Fibroblast of villous mesenchyme (primary cell): ENCODE measurements at places on chromosomes 1 and 21. TPM values are rescaled to one million over a fixed set of nuclear protein-coding genes. Genes with fewer than 3 reads are reported as not detected.

- peak; percentile 25 for DNase-seq
Observed at GRCh38 chr1:241518476-241519307, 863 bp downstream of the FH start.

GRCh38 chr1:207672522-207673130, 27.7 kb downstream of the CR1L start:
- DNase-seq: peak; percentile 61

DNA sequence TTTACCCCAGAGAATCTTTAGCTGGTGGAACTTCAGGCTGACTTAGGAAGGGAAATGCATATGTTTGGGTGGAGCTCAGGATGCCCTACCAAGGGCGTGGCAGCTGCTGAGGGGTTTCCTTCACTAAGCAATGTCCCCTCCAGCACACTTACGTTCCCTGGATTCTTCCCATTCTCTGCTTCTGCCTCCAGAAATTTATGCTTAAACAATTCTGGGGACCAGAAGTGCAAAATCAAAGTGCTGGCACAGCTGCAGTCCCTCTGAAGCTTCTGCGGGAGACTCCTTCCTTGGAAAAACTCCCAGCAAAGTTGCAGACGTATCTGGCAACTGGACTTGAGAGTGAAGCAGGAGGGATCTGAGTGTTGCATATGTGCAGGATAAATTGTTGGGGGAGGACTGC, 402.8 kb downstream of the PCP4 start:
- no peak for DNase-seq

GRCh38 chr1:91851130-91852010, 34.6 kb downstream of the TGFBR3 start:
- DNase-seq: peak; percentile 92

DNA sequence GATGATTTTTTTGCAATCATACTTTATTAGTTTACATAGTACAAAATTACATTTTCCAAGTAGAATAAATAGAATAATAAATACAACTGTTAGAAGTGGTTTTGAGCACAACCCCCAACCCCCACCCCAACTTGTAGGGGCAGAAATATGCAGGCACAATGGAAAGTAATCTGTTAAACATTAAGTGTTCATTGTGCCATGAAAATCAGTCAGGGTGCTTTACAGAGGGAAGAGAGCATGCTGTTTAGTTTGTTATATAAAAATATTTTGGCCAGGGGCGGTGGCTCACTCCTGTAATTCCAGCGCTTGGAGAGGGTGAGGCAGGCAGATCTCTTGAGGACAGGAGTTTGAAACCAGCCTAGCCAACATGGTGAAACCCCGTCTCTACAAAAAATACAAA, 2.6 kb downstream of the OR10T2 start:
- no peak for DNase-seq

DNA sequence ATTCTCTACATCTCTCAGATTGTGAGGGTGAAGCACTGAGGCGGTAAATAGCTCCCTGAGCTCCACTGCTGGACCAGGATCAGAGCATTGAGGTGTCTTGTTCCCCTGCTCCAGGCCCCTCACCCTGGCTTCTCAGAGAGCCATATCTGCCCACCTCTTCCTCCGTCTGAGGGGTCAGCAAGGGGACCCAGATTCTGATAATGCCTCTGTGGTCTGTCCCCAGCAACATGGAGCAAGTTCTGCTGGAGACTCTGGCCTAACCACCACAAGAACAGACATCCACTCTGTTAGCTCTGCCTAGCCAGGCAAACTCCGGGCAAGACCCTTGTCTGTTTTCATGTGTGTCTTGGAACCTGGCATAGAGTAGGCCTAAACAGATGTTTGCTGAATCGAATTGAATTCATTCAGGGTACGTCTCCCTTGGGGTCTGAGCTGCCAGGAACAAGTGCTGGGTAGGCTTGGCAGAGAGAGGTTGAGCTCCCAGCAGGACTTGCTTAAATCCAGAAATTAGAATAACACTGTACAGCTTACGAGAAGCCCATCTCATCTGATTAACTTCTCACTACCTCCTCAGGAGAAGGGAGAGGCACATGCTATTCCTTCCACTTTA, 2.3 kb downstream of the TRAF5 start:
- DNase-seq: no peak

- peak; percentile 94 for DNase-seq
Observed at GRCh38 chr1:198935306-198935921, 296.6 kb downstream of the PTPRC start.

GRCh38 chr1:38050397-38051078, 3.9 kb upstream of the POU3F1 start:
- DNase-seq: no peak

DNA sequence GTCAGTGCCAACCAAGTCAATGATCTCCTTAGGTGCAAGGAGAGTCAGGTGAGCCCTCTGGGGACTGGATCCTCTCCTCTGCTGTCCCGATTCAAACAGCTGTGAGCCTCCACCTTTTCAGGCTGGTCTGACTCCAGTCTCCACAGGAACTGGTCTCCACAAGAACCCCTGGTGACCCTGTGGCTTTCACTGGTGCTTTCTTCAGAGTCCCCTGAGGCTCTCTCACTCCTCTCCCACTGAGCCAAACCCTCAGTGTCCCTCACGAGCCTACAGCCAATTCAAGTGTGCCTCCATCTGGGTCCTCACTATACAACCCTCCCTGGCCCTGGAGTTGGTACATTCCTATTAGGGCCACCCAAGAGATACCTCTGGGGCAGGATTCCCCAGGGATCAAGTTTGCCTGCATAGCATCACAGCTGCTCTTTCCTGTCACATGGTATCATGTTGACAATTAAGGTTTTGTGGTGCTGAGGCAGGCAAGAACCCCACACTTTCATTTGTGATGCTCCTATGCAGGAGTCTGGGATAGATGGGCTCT, 5.2 kb upstream of the NGF start:
- DNase-seq: no peak

DNA sequence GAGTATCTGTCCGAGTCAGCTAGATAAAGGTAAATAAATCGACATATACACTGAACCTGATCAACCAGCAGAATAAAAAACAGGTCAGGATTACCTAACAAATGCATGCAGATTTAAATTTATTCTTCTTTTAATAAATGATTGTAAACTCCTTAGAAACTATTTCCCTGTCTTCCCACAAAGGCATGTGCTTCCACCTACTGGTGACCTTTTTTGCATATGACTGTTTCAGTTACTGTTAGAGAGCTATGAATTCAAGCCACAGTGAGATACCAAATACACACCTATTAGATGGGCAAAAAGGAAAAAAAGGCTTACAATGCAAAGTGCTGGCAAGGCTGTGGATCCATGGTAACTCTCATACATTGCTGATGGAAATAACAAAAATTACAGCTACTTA, 957.4 kb upstream of the NCAM2 start:
- no peak for DNase-seq

DNA sequence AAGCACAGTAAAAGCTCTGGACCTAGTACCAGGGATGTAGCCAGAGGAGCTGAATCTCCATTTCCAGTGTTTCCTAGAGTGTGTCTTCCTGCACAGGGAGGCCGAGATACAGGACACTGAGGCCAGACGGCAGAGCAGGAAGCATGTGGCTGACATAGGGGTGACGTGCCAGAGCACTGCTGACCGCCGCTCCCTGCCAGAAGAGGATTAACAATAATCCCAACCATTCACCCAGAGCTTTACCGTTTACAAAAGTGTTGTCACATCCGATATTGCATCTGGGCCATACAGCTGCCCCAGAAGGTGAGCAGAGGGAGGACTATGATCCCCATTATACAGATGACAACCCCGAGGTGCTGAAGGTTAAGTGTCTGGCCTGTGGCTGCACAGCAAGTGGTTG, 5.8 kb upstream of the CLDN19 start:
- DNase-seq: peak; percentile 42

- DNase-seq: peak; percentile 68
Observed at GRCh38 chr1:162056043-162056442, 13.4 kb upstream of the NOS1AP start.

- DNase-seq: no peak
Observed at GRCh38 chr1:169495046-169495775, 9.5 kb upstream of the SLC19A2 start.

DNA sequence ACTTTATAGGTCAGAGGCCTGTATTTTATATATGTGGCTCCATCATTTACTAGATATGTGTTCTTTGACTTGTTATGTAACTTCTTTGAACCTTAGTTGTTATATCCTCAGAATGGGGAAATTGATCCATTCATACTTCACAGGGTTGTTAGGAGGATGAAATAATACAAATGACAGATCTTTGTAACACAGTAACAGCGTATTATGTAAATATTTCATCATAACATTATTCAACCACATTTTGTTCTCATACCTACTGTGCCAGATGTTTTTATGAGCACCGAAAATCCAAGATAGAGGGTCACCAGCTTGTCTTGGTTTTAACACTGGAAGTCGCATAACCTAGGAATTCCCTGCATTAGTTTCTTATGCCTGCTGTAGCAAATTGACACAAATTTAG, 3.3 kb downstream of the SUCO start:
- no peak for DNase-seq

DNA sequence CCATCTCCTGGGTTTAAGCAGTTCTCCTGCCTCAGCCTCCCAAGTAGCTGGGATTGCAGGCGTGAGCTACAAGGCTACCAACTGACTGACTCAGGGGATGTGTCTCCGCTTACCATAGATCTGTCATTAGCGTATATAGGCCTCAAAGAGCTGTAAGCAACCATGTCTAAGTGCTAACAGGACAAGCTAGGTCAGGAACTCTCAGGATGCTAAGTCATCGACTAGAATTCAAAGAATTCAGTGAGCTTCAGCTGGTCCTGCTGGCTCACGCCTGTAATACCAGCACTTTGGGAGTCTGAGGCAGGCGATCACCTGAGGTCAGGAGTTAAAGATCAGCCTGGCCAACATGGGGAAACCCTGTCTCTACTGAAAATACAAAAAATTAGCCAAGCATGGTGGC, 29.5 kb downstream of the CAPN2 start:
- DNase-seq: no peak

DNA sequence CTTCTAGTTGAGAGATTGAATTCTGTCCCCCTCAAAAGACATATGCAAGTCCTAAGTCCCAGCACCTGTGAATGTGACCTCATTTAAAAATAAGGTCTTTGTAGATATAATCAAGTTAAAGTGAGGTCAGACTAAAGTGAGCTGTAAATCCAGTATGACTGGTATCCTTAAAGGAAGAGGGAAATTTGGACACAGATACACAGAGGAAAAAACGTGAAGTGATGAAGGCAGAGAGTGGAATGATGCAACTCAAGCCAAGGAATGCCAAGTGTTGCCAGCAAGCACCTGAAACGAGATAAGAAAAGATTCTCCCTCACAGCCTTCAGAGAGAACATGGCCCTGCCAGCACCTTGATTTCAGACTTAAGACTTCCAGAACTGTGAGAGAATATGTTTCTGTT, 444.7 kb upstream of the VAMP3 start:
- no peak for DNase-seq

DNA sequence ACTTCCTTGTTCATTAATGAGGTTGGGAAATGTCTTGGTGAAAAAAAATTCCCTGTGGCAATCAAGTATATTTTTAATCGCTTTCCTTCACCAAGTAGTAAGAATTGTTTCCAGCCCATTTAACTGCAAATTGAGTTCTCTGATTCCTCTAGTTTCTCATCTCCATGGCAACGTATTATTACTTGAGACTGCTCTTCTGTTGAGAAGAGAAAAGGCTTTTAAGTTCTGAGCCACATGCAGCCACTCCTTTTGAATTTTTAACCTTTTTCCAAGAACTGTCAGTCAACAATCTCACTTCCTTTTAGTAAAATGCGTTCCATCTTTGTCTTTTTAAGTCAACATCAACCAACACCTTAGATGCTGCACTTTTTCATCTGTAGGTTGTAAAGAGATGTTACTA, 75.7 kb upstream of the KIAA1614 start:
- DNase-seq: no peak

Gene FAM177B
- not detected in 2 replicates for total RNA-seq

Gene OR10J1
- total RNA-seq: not detected in 2 replicates

Gene AHCTF1
- total RNA-seq: 35.8 and 46.6 TPM in 2 replicates

Gene MTARC2
- 2.2 and 4.2 TPM in 2 replicates for total RNA-seq

Gene C1orf74
- total RNA-seq: 3.0 and 3.5 TPM in 2 replicates

Gene MTMR11
- 7.8 and 8.4 TPM in 2 replicates for total RNA-seq

Gene CAMK1G
- 2.6 and 9.1 TPM in 2 replicates for total RNA-seq

Gene OPRD1
- total RNA-seq: under 0.01 TPM in 1 of 2 replicates, not detected in the other

Gene ORC1
- total RNA-seq: 4.8 and 5.2 TPM in 2 replicates

Gene CRYAA
- total RNA-seq: not detected in 2 replicates

Gene FBLIM1
- total RNA-seq: 188 and 255 TPM in 2 replicates

Gene ACTL8
- total RNA-seq: not detected in 2 replicates

Gene FCRL2
- total RNA-seq: not detected in 2 replicates

Gene ERICH3
- not detected in 2 replicates for total RNA-seq

Gene PYHIN1
- total RNA-seq: not detected in 2 replicates

Gene ARHGAP30
- total RNA-seq: under 0.01 TPM in 1 of 2 replicates, not detected in the other

Gene CLCA4
- total RNA-seq: not detected in 2 replicates
